ENCODE measurements at places on chromosomes 12 and 14.

DNA sequence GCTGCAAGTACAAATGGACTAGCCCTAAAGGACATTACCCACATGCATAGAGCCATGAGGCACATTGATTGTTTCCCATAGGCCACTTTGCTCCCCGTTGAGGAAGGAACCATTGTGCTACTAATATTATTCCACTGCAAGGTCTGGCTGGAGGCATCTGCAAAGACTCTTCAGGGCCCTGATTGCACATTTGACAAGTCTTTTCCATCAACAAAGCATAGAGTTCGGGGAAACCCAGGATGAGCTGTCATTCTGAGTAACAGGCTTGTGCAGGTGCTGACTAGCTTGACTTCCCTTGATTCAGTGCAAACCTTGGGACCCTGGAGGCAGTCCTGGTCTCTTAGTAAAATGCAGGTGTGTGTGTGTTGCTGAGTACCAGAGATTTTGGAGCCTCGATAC is 73.8 kb downstream of the SUSD6 start:
- DNase-seq = no peak

GRCh38 chr14:24699052-24699451 is 65.1 kb upstream of the GZMB start:
- DNase-seq = no peak

DNA sequence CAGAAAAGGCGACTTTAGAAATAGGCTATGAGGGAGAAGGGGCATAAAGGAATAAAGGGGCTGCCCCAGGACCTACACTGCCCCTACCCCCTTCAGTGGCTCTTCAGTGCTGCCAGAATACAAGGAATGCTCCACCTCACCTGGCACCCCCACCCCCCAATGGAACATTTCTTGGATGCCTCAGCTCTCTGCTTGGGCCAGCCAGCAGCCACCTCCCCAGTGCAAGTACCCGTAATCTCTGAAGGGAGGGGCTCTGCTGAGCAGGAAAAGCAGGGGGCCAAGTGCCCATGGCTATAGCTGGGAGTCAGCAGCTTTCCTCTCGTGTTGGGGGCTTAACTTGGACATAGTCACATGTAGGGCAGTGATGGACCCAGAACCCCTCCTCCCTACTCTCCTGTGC is 33.3 kb downstream of the BAZ2A start:
- DNase-seq = peak; percentile 48

DNA sequence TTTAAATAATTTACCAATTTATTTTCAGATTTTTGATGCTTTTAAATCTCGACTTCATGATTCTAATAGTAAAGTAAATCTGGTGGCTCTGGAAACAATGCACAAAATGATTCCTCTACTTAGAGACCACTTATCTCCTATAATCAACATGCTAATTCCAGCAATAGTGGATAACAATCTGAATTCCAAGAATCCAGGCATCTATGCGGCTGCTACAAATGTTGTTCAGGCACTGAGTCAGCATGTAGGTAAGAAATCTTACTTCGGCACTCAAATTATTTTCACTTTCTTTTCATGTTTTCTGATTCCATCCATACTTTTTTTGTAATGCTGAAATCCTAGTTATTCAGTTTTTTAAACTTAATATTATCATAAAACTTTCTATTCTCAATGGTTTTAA is 15.5 kb upstream of the PRPF39 start:
- DNase-seq = no peak

- DNase-seq = no peak
Observed at GRCh38 chr12:47687636-47688035, 18.2 kb downstream of the RPAP3 start.

All from sigmoid colon (tissue), 7 donors.